Stimulated activated CD8-positive, alpha-beta memory T cell treated with anti-CD3 and anti-CD28 coated beads, Interleukin-4, amount 100 ng/mL, for 1 hour (primary cell): ENCODE measurements at places on chromosomes 13 and 19.

DNA sequence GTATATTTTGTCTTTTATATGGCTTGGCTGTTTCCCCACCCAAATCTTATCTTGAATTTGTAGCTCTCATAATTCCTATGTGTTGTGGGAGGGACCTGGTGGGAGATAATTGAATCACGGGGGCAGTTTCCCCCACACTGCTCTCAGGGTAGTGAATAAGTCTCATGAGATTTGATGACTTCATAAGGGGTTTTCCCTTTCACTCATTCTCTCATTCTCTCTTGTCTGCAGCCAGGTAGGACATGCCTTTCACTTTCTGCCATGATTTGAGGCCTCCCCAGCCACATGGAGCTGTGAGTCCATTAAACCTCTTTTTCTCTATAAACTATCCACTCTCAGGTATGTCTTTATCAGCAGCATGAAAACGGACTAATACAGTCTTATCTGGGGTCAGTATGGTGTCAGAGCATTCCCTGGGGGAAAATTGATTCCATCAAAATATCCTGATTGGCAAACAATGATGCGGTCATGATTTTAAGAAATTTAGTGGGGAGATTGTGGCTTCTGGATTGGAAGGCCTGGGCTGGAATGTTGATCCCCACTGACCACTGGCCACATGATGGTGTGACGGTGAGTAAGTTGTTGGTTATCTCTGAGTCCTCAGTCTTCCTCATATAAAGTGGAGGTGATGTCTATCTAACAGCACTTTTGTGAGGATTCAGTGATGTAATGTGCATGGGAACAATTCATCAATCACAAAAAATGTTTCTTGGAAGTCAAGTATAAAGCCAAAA is 27.5 kb upstream of the ANKRD10 start:
- no peak for DNase-seq

GRCh38 chr13:83100237-83100636 is 782.0 kb downstream of the SLITRK1 start:
- no peak for DNase-seq

- no peak for DNase-seq
Measured at GRCh38 chr19:38830039-38830733, 1.4 kb downstream of the ECH1 start.

GRCh38 chr19:6761053-6761676 is 6.1 kb downstream of the SH2D3A start:
- DNase-seq = no peak

DNA sequence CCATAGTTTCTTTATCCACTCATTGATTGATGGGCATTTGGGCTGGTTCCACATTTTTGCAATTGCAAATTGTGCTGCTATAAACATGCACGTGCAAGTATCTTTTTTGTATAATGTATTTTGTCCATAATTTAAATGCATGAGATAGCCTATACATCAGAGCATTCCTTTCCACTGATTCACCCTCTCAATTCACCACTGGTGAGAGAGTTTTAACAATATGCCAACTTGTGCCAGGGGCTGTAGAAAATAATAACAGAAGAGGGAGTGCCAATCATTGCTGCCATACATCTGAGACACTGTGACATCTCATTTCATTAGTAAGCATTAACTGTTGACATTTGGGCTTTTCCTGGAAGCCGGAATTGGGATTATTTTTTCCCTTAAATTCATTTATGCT is 125.1 kb downstream of the RAP2A start:
- no peak for DNase-seq

DNA sequence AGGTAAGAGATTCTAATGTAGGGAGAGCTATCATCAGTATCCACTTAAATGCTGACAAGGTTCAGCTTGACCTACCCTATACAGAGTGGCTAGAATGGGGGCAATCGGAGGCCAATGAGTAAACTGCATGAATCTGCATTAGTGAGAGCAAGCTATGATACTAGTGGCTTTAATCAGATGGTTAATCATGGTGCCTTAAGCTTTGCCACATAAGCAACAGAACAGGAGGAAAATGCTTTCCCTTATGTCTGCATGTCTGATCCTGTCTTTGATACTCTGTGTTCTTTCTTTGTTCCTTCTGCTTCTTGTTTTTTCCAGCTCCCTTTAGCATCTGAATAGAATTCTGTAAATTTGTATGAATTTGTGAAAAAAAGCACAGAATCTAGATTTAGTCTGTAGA is 91.1 kb downstream of the WDFY2 start:
- no peak for DNase-seq

GRCh38 chr13:44912278-44913016 is 76.8 kb downstream of the NUFIP1 start:
- DNase-seq = no peak

DNA sequence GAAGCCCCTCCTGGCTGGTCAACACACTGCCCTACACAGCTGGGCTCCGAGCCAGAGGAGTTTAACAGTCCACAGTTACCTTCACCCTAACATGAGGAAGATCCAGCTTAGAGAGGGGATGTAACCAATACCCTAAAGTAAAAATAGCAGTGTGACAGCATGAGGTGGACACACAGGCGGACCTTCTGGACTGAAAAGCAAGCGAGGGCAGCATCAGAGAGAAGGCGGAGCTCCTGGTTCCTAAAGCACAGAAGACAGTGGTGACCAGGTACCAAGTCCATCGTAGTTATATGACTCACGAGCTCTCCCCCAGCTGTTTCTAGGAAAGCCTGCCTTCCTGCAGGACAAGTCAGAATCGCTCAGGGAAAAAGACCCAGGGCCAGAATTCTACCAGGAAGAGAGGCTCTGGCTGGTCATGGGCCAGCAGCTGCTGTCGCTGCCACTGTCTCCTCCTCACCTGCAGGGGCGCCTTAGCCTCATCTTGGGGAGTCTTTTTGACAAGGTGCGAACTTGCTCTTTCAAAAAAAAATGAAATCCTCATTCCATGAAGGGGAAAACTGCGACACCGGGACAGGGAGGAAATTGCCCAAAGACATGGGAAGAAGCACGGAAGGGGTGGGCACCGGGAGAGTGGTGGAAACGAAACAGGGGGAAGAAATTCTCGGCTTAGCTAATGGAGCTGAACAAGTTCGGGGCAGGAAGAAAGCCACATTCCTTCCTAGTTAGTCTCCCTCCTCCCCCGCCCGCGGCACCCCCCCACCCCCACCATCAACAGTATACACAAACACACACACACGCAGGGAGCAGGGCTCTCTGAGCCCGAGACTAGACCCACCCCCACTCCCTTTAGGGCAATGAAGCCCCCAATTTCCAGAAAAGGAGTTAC is 1.7 kb downstream of the ELL start:
- DNase-seq = peak; percentile 30

- DNase-seq = no peak
Measured at GRCh38 chr19:21117041-21117907, 24.6 kb upstream of the ZNF431 start.

- DNase-seq = peak; percentile 70
Measured at GRCh38 chr19:46513461-46514236, 18.0 kb upstream of the PNMA8B start.

GRCh38 chr13:78102121-78102677 is 183.6 kb upstream of the EDNRB start:
- DNase-seq = no peak

DNA sequence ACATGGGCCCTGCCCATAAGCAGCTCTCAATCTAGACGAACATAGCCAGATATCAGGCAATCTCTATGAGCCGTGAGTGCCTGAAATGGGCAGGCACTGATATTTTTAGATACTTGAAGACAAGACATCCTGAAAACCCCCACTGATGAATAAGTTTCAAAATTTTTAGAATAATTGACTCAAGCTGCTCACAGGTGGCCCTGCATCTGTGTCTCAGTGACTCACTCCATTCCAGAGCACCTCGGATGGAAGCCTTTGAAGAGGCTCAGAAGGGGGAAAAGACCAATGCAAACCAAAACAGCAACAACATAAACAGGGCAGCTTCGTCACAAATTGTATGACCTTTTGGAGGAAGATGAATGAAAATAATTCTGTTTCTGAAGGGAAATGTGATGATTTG is 42.8 kb upstream of the SLC46A3 start:
- no peak for DNase-seq

- no peak for DNase-seq
Measured at GRCh38 chr19:33826521-33826920, 29.9 kb downstream of the KCTD15 start.

DNA sequence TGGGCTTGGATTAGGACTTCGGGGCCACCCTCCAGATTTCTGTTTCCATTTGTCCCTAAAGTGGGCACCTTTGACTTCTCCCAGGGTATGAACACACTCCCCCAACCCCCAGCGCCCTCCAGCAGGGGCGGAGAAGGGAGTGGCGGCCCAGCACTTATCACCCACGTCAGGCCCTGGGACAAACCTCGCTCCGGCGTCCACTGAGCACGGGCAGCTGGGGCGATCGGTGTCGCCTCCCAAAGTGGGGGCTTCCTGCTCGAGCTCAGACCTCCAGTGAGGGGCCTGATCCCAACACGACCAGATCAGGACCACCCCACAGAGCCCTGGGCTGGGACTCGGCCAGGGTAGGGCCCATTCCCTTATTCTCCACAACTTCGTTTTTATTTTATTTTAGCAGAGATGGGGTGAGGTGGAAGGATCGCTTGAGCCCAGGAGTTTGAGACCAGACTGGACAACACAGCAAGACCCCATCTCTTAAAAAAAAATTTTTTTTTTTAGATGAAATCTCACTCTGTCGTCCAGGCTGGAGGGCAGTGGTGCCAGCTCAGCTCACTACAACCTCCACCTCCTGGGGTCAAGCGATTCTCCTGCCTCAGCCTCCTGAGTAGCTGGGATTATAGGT is 3.7 kb upstream of the TCF3 start:
- DNase-seq = no peak

DNA sequence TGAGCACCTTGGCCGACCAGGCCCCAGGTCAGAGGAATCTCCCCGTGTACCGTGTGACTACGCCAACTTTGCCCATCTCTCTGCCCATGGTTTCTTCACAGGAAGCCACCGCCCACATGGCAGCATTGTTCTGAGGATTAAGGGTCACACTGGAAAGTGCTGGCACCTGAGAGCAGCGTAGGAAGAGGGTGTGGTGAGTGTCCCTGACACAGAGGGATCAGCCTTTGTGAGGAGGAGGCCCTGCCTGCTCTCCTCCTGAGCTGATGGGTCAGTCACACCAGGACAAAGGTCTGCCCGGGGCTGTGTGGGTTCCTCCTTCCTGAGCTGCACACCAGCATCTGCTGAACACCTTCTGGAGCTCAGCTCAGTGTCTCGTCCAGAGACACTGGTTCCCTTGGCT is 32.2 kb upstream of the SLC15A1 start:
- no peak for DNase-seq

DNA sequence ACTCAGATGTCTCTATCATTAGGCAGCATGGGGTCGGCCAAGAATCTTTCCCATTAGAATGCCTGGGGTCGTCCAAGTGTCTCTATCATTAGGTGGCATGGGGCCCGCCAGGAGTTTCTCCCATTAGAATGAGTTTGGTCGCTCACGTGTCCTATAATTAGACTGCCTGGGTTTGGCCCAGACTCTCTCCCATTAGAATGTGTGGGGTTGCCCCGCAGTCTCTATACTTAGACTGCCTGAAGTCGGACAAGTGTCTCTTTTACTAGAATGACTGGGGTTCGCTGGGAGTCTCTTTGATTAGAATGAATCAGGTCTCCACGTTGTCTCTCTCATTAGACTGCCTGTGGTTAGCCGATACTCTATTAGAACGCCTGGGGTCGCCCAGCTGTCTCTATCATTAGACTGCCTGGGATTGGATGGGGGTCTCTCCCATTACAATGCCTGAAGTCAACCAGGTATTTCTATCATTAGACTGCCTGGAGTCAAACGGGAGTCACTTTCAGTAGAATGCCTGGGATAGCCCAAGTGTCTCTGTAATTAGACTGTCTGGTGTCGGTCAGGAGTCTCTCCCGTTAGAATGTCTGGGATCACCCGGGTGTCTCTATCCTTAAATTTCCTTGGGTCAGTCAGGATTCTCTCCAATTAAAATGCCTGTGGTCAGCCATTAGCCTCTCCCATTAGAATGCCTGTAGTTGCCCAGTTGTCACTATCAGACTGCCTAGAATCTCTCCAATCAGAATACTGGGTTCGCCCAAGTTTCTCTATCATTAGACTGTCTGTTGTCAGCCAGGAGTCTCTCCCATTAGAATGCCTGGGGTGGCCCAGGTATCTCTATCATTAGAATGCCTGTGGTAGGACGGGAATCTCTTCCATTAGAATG is 1454.1 kb downstream of the UQCRFS1 start:
- no peak for DNase-seq

DNA sequence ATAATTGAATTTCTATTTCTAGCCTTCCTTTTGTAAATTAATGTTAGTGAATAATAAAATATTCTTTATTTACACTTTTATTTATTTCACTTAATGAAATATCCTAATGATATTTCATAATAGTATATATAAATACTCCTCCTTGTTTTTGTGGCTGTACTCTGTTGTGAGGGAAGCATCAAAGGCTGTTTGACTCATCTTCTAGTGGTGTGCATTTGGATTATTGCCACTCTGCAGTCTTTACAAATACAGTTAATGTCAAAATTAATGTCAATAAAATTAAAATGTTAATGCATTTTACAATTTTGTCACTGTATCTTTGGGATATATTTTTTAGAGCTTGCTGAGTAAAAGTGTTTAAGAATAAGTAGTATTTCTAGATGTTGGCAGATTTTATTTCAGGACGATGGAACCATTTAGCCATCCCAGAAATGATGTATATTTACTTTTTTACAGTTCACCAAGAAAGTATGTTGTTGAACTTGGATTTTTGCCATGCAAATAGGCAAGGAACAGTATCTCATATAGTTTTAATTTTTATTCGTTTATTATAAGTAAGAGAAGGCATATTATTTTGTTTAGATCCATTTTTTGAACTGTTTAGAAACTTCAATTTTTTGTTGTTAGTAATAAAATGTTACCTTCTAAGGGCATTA is 281.2 kb upstream of the SLITRK6 start:
- DNase-seq = no peak

- no peak for DNase-seq
Measured at GRCh38 chr13:85675151-85675907, 123.9 kb downstream of the SLITRK6 start.

GRCh38 chr13:51781246-51782022 is 22.5 kb downstream of the DHRS12 start:
- no peak for DNase-seq

- DNase-seq = peak; percentile 83
Measured at GRCh38 chr19:1173845-1174809, at the start of gene SBNO2. Gene SBNO2, minus strand, starts transcription at chr19:1174268. Its CDS starts 19,992 bp downstream, at chr19:1154276.

- DNase-seq = no peak
Measured at GRCh38 chr13:93767917-93768409, 541.4 kb downstream of the GPC6 start.

DNA sequence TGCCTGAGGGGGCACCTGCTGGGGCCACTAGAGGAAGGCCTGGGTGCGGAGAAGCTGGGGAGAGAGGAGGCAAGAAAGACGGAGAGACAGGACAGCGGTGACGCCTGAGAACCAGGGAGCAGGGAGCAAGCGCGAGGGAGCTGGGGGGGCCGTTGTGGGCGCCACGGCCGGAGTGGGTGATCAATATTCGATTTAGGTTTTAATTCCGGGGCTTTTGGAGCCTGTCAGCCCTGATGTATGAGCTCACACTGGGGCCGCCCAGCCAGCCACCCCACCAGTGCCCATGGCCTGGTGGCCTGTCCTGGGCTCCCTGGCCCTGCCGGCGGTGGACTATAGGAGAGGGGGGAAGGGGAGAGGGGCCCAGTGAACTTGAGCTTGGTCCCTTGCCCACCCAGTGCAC is 8.7 kb upstream of the ERFL start:
- DNase-seq = no peak
